ENCODE measurements at places on chromosomes 4 and X.

DNA sequence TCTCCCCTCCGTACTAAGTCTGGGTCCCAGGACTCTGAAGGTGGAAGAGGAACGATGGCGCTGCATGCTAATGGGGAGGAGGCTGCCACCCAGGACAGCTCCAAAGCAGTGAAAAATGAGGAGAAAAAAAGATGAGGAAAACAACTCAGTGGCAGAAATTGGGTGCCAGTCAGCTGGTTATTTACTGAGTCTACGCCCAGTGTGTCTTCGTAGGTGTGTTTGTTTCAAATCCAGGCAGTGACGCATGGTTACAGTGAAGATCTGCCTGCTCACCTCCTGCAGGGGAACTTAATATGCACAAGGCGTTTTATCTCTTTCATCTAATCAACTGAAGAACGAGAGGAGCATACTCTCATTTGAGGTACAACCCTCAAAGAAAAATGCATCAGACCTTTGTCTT lies 70.9 kb upstream of the FBXW7 start:
- DNase-seq, result no peak

DNA sequence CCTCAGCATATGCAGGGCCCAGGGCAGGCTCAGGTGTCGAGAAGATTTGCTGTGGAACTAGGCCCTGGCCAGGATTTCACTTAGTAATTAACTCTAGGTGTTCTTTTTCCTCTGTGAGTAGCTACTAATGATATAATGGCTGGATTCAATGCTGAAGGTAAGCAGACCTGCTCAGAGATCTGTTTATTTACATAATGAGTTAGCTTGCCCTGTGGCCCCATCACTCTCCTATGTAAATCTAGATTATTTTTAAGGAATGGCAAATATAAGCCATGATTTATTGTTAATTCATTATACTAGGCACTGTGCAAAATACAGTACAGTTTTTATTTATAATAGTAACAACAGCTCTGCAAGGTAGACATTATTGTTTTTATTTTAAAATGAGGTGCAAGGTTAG lies 117.2 kb downstream of the IRF2 start:
- no peak for DNase-seq

DNA sequence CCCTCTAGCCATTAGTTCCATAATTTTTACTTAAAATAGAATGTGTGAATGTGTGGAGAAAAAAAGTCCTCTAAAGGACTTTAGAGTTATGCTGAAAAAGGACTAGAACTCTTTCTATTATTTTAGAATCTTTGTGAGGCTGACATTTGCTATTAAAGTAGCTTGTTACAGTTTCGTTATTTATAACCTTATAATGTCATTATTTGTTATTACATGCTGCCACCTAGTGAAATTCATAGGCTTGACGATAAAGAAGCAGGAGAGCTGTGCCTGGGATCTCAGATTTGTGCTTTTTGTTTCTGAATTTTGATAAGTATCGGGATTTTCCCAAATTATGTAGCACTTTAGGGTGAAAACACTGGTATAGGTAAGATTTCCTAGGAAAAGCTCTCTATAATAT lies 38.5 kb upstream of the TAPT1 start:
- no peak for DNase-seq

- no peak for DNase-seq
These were observed 124.4 kb downstream of the CPE start for GRCh38 chr4:165502916-165503907.

GRCh38 chr4:158172261-158173258 lies at the start of gene GASK1B:
Gene GASK1B (minus strand): TSS chr4:158173025. CDS start chr4:158171375, 1,650 bp downstream.
- no peak for DNase-seq

- DNase-seq, result no peak
These were observed 13.4 kb upstream of the PLCXD1 start for GRCh38 chrX:267771-268261.

- DNase-seq, result no peak
These were observed 159.8 kb downstream of the CPEB2 start for GRCh38 chr4:15162046-15162445.

DNA sequence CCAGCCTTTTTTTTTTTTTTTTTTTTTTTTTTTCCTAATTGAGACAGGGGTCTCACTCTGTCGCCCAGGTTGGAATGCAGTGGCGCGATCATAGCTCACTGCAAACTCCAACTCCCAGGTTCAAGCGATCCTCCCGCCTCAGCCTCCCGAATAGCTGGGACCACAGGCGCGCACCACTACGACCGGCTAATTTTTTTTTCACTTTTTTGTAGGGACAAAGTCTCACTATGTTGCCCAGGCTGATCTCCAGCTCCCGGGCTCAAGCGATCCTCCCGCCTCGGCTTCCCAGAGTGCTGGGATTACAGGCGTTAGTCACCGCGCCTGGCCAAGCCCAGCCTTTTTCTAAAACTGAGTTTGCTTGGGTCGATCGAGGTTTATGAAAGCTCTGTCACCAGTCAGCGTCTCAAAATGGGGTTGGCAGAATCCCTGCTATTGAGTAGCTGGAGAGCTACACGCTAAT lies 1.3 kb upstream of the OTUD5 start:
- DNase-seq, result no peak

DNA sequence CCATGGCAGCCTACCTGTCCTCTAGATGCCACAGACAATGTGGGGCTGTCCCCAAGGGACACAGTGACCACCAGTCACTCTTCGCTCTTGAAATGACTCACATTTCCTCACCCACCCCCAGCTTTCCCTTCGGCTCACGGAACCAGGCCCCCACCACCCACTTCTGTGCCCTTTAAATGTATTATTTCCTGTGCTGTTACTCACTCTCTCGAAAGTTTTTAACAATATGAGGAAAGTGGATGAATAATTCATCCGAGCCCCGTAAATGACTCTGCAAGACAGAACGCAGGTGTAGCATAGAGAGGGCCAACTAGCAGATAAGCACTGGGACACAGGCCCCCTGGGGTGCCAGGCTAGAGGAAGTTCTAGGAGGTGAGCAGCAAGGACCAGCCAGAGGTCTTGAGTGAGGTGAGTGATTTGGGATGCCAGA lies 179.5 kb upstream of the TBL1X start:
- no peak for DNase-seq

- DNase-seq, result no peak
These were observed 397.4 kb upstream of the RPS6KA3 start for GRCh38 chrX:20664131-20664530.

DNA sequence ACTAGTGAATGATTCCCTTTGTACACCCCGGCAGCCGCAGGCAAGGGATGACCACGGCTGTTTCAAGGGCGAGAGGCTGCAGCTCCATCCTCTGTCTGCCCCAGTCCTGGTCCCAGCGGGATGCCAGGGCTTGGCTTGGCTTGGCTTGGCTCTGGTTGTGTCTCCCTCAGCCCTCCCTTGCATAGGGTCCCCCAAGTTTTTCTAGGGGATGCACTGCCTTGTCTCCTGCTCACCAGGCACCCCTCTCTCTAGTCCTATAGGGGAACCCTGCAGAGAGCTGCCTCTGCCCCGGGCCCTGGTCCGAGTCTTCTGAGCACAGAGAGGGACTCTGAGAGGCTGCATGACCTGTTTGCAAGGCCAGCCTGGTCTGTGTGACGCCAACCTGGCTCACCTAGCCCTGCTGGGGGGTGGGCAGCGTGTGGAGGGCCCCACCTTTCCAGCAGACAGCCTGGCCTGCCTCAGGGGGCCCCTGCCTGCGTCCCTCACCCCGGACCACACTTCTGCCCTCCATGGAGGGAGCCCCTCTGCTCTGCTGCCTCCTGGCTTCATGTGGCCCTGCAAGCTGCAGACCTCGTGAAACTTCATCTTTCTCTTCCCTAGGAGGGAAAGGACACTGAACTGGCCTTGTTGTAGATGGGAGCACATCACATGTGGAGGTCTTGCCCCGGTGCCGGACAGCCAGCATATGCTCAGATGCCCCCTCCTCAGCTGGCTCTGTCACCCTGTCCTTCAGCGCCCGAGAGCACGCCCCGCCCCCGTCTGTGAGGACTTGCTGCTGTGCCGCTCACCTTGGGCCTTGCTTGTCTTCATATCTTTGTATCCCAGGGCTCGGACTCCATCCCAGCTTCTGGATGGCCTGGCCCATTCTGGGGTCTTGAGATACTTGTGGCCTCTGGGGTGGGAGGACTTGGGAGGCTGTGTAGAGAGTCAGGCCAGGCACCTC lies 16.4 kb downstream of the SORCS2 start:
- no peak for DNase-seq

DNA sequence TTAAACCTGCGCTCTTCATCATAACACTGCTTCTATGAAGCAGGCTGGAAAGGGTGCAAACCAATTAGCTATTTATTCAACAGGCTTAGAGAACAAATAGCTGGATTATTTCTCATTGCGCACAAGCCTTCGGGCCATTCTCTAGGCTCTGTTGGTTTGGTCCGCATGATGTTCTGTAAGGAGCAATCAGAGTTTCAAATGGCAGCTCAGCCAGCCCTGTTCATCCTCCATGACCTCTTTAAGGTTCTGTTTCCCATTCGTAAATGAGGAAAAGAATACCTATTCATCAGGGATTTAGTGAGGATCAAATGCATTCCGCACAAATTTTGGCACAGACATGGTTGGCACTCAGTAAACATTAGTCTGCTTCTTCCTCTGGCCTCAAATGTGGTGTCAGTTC lies 15.5 kb upstream of the GPM6A start:
- no peak for DNase-seq

DNA sequence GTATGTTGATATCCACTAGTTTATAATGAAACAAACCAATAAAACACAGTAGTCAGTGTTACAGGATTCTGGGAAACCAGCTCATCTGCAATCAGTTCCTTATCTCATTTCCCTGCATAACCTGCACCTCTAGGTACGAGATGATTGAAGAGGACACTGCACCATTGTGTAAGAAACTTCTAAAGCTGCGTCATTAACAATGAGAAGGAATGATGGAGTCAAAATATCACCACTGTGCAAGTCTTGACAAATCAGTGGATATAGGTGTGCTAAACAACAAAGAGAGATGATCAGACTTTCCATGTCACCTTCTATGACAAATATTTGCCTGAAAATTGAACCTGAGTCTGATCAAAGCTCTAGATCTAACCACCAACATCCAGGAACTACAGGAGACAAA lies 40.7 kb upstream of the DHX15 start:
- DNase-seq, result no peak

DNA sequence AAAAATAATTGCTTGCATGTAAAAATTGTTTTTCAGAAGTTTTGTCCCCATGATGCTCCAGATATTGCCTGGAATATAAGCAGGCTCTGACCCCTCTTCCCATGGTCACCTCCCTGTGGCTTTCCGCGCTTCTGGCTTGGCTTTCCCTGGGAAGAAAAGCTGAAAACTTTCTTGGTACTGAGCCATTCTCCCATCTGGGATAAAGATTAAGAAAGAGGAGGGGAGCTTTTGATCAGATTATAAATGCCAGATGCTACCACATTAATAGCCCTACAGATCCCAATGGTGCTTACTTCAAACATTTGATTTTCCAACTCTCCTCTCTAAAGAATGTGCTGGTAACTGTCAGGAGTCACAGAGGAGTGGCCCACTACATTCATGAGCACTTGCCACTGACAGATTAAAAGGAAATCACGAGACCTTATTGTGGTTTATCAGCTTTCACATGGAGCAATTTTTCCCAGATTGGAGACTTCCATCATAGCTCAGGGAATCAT lies 54.4 kb upstream of the GAB1 start:
- DNase-seq, result no peak

- DNase-seq, result no peak
These were observed 910.4 kb downstream of the RAB28 start for GRCh38 chr4:12573716-12574115.

- peak; percentile 12 for DNase-seq
These were observed at the start of gene SMS for GRCh38 chrX:21940356-21940829. Gene SMS (plus strand): TSS chrX:21940709. CDS start chrX:21940825, 116 bp downstream.

DNA sequence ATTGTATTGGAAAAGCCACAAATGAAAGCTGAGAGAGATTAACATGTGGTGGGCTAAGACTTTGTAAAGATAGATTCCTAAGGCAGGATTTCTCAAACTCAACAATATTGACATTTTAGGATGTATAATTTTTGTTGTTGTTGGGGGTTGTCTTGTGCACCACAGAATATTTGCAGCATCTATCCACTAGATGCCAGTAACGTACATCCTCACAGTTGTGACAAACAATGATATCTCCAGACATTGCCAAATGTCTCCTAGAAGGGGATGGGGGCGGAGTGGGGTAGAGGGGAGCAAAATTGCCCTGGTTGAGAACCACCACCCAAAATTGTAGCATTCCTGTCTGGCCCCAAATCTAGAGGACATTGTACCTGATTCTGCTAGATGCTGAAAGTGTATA lies 14.7 kb upstream of the CBR4 start:
- no peak for DNase-seq

DNA sequence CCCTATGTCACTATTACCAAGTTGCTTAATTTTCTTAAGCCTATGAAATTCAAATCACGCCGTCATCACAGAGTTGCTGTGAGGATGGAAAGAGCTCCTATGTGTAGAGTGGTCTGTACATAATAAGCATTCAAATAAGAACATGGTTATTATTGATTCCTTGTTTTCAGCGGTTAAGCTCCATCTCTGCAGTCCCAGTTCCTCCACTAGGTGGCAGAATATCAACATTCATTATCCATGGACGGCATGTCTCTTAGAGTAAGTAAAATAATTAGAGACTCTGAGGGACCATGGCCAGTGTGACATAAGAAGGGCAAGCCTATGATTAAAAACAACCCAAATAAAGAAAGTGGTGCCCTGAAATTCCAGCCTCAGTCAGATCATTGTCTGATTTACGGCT lies 132.5 kb upstream of the NHS start:
- DNase-seq, result no peak

DNA sequence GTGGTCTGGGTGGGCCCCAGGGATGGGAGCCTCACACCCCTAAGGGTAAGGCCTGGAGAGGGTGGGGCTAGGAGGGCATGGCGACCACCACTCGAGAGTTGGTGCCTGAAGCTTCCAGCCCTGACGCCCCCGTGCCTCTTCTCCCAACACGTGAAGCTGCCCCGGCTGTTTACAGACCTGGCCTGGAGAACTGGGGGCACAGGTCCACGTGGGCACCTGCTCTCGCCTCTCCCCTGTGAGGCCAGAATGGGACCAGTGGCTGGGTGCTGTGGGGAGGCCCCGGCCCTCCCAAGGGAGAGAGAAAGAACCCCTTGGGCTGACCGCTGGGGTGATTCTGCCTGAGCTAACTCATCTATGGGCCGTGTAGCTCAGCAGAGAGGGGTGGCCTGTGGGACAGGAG lies 15.5 kb downstream of the NAT8L start:
- DNase-seq, result no peak

DNA sequence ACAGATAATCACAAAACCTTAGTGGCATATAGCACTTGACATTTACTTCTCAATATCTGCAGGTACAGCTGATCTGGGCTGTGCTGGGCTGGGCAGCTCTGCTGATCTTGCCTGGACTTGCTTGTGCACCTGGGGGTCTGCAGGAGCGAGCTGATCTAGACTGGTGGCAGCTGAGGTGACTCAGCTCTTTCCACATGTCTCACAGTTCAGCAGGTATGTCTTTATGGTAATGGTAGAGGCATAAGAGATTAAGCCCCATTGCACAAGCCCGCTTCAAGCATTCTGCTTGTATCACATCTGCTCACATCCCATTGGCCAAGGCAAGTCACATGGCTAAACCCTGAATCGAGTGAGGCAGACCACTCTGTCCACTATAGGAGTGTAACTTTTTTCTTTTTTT lies 506.7 kb downstream of the BCOR start:
- no peak for DNase-seq

- DNase-seq, result no peak
These were observed 226.3 kb downstream of the FGF13 start for GRCh38 chrX:138485224-138485623.
